ENCODE measurements at places on chromosomes 5 and 9.

- no peak overlapping the region for H3K4me3 ChIP-seq
- DNase-seq: no peak
Observed at GRCh38 chr5:134047687-134048056, 42.9 kb upstream of the VDAC1 start.

DNA sequence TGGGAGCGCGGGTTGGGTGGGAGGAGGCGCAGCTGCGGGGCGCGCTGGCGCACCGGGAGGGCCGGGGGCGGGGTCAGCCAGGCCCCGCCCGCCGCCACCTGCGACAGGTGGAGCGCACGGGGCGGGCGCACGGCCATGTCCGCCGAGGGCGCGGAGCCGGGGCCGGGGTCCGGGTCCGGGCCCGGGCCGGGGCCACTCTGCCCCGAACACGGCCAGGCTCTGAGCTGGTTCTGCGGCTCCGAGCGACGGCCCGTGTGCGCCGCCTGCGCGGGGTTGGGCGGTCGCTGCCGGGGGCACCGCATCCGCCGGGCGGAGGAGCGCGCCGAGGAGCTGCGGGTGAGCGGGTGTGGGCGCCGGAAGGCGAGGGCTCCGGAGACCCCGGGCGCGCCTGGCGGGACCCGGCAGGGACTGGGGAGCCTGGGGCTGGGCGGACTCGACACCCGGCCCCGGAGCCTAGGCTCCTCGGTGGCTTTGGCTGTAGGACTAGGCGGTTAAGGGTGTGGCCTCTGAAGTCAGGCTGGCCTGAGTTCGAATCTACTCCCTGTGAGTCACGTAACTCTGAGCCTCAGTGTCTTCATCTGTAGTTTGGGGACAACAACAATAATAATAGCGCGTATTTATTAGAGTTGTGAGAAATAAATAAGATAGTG, at the start of gene BSPRY:
BSPRY (plus strand) TSS at position 97 of the 650 bp plus-strand sequence; CDS start at position 136, 39 bp downstream.
- H3K4me1 ChIP-seq: no peaks in the 10 kb centered on the region
- no peak within 1 kb of the TSS for H3K4me3 ChIP-seq
- no peak within 1 kb of the TSS for H3K27ac ChIP-seq
- no peaks in the 10 kb centered on the region for H3K36me3 ChIP-seq
- DNase-seq: no peak

DNA sequence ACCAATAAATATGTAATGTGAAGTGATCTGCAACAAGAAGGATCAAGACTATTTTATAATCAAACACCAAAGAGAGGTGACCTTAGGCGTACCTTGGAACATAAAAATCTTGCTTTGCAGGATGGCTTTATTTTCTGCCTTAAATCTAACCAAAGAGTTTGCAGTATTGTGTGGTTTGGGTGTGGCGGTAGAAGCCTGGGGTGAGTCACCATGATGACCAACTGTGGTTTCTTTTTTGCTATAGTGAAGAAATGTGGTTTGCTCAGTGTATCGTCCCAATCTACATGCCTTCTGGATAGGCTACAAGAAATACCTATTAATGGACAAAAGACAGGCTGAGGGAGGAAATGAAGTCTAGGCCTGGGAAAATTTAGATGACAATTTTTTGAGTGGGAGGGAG, 5.1 kb upstream of the CAST start:
- peaks cover 6% of the 10 kb centered on the region for H3K27me3 ChIP-seq
- H3K36me3 ChIP-seq: no peaks in the 10 kb centered on the region

DNA sequence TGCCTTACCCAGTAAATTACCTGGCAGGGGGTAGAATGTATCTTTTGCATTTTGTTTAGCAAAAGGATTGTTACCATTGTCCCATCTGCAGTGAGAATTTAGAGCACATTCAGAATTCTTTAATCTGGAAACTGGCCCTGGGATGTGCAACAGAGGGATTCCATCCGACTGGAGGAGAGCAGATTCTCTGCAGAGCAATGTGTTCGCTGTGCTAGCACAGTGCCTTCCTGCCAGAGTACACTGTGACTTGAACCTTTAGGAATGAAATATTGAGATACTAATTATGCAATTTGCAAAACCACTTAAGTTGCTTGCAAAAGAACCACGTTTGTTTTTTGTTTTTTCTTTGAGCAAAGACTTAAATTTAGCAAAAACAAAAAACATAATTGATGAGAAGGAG, 22.5 kb upstream of the DMRT1 start:
- no peaks in the 10 kb centered on the region for H3K27me3 ChIP-seq
- H3K36me3 ChIP-seq: no peaks in the 10 kb centered on the region
- no peak overlapping the region for H3K4me3 ChIP-seq
- no peak overlapping the region for H3K27ac ChIP-seq

- no peaks in the 10 kb centered on the region for H3K27me3 ChIP-seq
- peak; percentile 86 for DNase-seq
- H3K4me3 ChIP-seq: no peak overlapping the region
- H3K36me3 ChIP-seq: no peaks in the 10 kb centered on the region
- H3K4me1 ChIP-seq: peaks cover 3% of the 10 kb centered on the region
Observed at GRCh38 chr5:158074992-158075769, 216.2 kb upstream of the CLINT1 start.

DNA sequence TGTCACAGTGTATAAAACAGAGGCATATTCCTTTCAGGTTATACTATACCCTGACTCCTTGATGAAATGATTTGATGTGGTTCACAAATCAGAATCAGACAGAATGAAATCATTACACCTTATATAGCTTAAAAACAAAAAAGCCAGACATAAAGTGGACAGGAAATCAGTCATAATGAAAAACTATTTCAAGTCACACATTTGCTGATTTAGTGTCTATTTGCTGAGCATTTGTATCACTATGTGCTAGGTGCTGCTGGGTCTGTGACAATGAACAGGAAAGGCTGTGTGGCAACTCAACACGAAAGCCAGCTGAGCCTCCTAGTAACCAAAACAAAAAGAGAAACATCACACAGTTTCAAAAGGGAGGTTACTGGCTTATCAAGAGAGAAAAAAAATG, 194.0 kb downstream of the EFNA5 start:
- no peaks in the 10 kb centered on the region for H3K36me3 ChIP-seq
- no peaks in the 10 kb centered on the region for H3K27me3 ChIP-seq
- no peak overlapping the region for H3K27ac ChIP-seq
- H3K4me1 ChIP-seq: peaks cover 22% of the 10 kb centered on the region
- peak; percentile 78 for DNase-seq
- no peak overlapping the region for H3K4me3 ChIP-seq

GRCh38 chr5:10122076-10122726, 127.5 kb downstream of the ATPSCKMT start:
- no peaks in the 10 kb centered on the region for H3K36me3 ChIP-seq
- H3K27me3 ChIP-seq: no peaks in the 10 kb centered on the region
- DNase-seq: no peak
- no peak overlapping the region for H3K27ac ChIP-seq

DNA sequence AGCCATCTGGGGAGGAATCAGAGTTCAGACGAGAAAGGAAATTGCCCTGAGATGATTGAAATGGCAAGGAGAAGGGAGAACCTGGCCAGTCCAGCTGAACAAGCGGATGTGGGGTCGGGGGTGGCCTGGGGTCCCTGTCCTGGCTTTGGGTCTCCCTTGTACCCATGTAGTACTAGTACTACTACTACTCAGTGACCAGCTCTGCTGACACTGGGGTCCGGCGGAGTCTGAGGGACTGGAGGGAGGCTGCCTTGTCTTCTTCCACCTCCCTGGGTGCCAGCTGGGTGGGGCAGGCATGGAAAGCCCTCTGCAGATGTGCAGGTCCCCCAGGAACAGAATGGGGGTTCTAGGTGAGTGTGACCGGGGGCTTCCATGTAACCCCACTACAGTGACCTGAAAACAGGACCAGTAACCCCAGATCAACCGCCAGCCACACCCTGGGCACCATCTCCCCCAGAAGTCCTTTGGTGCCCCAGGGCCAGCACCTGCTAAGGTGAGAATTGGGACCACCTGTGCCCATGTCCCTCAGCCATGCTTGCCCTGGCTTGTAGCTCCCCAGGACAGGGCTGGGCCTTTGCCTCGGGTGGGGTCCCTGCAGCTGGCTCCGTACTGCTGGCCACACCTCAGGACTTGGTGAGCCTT, 89.1 kb upstream of the COL5A1 start:
- H3K27me3 ChIP-seq: no peaks in the 10 kb centered on the region
- H3K36me3 ChIP-seq: no peaks in the 10 kb centered on the region
- H3K27ac ChIP-seq: no peak overlapping the region

DNA sequence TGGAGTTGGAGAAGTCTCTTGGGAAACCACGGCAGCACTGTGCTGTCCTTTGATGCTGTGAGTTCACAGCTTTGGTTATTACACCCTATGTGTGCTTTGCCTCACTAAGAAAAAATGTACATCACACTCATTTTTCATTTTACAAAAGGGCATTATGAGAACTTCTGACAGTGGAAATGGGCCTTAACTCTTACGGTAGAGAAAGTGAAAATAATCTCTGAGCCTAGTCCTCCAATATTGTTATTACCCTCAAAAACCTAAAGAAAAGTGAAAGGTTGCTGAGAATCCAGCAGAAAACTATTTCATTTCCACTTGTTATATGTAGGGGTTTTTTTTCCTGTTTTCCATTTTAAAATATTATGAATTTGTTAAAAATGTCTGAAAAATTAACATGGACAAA, 8.2 kb upstream of the OR13D1 start:
- no peaks in the 10 kb centered on the region for H3K36me3 ChIP-seq
- H3K27me3 ChIP-seq: no peaks in the 10 kb centered on the region
- H3K4me3 ChIP-seq: no peak overlapping the region
- no peak for DNase-seq
- H3K4me1 ChIP-seq: no peaks in the 10 kb centered on the region
- no peak overlapping the region for H3K27ac ChIP-seq

GRCh38 chr5:110873773-110874437, 135.1 kb downstream of the SLC25A46 start:
- no peak for DNase-seq
- H3K27ac ChIP-seq: no peak overlapping the region
- no peak overlapping the region for H3K4me3 ChIP-seq
- no peaks in the 10 kb centered on the region for H3K36me3 ChIP-seq
- no peaks in the 10 kb centered on the region for H3K4me1 ChIP-seq
- no peaks in the 10 kb centered on the region for H3K27me3 ChIP-seq

- H3K36me3 ChIP-seq: no peaks in the 10 kb centered on the region
- no peaks in the 10 kb centered on the region for H3K27me3 ChIP-seq
- no peak for DNase-seq
- H3K4me1 ChIP-seq: no peaks in the 10 kb centered on the region
- no peak overlapping the region for H3K27ac ChIP-seq
Observed at GRCh38 chr5:138028971-138029365, 3.9 kb downstream of the FAM13B start.

GRCh38 chr5:132825834-132826391, 4.5 kb downstream of the SHROOM1 start:
- H3K27ac ChIP-seq: no peak overlapping the region
- H3K4me3 ChIP-seq: peak overlapping the region; percentile 22
- peak; percentile 50 for DNase-seq
- peaks cover 17% of the 10 kb centered on the region for H3K27me3 ChIP-seq

DNA sequence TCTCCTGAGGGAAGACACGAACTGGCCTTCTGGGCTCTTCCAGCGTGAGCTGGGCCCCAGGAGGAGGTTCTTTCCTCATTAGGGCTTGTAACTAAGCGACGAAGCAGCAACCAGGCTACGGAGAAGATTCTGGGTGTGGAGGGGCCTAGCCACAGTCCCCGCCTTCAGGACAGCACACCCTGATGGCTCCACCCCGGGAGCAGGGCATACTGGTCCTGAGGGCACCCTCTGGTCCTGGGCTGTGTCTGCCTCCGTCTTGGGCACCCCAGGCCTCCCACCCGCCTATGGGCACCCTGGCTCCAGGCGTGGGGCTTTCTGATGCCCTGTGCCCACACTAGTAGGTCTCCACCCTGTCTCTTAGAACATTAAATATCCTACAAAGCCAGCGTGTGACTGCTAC, 136.4 kb downstream of the OLFM1 start:
- peaks cover 11% of the 10 kb centered on the region for H3K4me1 ChIP-seq
- DNase-seq: peak; percentile 38
- no peak overlapping the region for H3K4me3 ChIP-seq
- H3K27me3 ChIP-seq: no peaks in the 10 kb centered on the region
- H3K36me3 ChIP-seq: no peaks in the 10 kb centered on the region

GRCh38 chr9:118162716-118163115, 458.5 kb downstream of the TLR4 start:
- no peak overlapping the region for H3K4me3 ChIP-seq
- no peaks in the 10 kb centered on the region for H3K36me3 ChIP-seq
- no peak overlapping the region for H3K27ac ChIP-seq

DNA sequence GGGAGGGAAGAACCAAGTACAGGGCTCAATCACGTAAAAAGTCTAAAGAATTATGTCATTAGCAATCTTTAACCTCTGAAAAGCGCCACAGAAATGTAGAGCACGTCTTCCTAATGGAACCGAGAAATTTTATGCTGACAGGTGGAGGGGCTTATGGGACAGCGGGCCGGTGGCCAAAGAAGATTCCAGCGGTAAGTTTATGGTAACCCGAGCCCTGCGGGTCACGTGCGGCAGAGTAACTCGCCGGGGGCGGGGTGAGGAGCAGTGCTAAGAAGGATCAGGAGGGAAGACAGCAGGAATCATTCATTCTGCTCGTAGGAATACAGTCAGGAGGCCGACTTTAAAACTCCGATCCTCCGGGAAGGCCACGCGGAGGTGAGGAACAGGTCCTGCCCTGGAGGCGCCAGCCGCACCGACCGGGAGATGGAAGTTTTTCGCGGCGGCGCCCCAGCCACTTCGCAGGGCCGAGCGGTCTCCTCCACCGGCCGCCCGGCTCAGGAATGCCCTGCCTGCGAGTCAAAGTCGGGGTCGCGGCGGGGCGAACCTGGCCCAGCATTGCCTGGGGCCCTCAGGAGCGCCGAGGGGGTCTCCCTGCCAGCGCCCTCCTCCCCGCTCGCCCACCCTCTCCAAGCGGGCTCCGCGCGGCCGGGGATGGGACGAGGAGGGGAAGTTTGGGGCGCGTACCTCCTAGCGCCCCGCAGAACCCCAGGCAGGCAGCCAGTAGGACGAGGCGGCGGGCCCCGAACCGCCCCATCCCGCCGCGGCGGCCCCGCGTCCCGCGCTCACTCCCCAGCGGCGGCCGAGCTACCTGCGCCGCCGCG, 101.8 kb downstream of the ESM1 start:
- no peak overlapping the region for H3K27ac ChIP-seq
- no peaks in the 10 kb centered on the region for H3K27me3 ChIP-seq
- peak; percentile 83 for DNase-seq
- H3K36me3 ChIP-seq: no peaks in the 10 kb centered on the region
- H3K4me1 ChIP-seq: peaks cover 3% of the 10 kb centered on the region

DNA sequence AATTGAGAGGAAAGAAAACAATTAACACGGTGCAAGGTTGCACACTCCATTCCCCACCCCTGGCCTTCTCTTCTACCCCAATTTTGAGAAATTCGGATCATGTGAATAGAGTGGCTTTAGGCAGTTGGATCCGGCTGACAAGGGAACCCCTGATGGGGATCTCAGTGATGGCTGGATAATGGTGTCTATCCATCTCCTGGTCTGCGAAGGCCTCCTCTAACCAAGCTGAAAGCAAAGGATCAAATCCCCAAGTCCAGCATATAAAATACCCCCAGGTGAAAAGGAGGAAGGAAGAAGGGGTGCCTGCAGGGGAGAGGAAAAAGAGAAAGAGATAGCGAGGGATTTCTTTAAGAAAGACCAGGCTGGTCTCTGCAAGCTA, 16.0 kb downstream of the NR2F1 start:
- H3K36me3 ChIP-seq: no peaks in the 10 kb centered on the region
- peaks cover 83% of the 10 kb centered on the region for H3K27me3 ChIP-seq
- no peak overlapping the region for H3K27ac ChIP-seq
- no peak for DNase-seq

- H3K27ac ChIP-seq: no peak overlapping the region
- no peaks in the 10 kb centered on the region for H3K27me3 ChIP-seq
- H3K36me3 ChIP-seq: no peaks in the 10 kb centered on the region
- H3K4me1 ChIP-seq: no peaks in the 10 kb centered on the region
- no peak overlapping the region for H3K4me3 ChIP-seq
- no peak for DNase-seq
Observed at GRCh38 chr9:11328326-11328725, 715.5 kb upstream of the PTPRD start.

Data from mesendoderm (in vitro differentiated cells).